ENCODE measurements at places on chromosomes 7 and 10. TPM values are rescaled to one million over a fixed set of nuclear protein-coding genes. Genes with fewer than 3 reads are reported as not detected.

GRCh38 chr10:28668363-28669226 is 8.7 kb upstream of the BAMBI start:
- H3K4me3 ChIP-seq, result peak overlapping the region; percentile 82
- peak; percentile 42 for DNase-seq
- H3K36me3 ChIP-seq, result no peaks in the 10 kb centered on the region

GRCh38 chr10:114876602-114877300 is 55.2 kb downstream of the FHIP2A start:
- H3K36me3 ChIP-seq, result no peaks in the 10 kb centered on the region
- peak overlapping the region; percentile 80 for H3K27ac ChIP-seq
- H3K4me3 ChIP-seq, result no peak overlapping the region
- H3K27me3 ChIP-seq, result no peaks in the 10 kb centered on the region
- peaks cover 33% of the 10 kb centered on the region for H3K4me1 ChIP-seq

DNA sequence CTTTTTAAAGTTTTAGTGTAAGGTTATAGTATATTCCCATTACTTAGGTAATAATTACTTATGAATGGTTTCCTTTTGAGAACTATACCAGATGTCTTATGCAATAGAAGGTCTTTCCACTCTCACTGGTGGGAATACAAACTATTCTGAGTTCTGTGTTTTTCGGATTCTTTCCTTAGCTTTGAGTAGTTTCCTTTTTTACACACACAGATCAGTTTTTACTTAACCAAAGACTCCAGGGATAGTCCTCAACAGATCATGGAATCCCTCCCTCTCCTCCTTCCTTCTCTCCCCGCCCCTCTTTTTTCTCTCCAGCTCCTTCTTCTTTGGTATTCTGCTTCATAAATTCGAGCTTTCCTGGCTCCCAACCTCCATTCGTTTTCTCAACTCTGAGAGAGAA is 13.3 kb downstream of the COPG2 start:
- no peak overlapping the region for H3K4me3 ChIP-seq
- DNase-seq, result no peak
- H3K4me1 ChIP-seq, result no peaks in the 10 kb centered on the region
- no peak overlapping the region for H3K27ac ChIP-seq
- no peaks in the 10 kb centered on the region for H3K27me3 ChIP-seq

DNA sequence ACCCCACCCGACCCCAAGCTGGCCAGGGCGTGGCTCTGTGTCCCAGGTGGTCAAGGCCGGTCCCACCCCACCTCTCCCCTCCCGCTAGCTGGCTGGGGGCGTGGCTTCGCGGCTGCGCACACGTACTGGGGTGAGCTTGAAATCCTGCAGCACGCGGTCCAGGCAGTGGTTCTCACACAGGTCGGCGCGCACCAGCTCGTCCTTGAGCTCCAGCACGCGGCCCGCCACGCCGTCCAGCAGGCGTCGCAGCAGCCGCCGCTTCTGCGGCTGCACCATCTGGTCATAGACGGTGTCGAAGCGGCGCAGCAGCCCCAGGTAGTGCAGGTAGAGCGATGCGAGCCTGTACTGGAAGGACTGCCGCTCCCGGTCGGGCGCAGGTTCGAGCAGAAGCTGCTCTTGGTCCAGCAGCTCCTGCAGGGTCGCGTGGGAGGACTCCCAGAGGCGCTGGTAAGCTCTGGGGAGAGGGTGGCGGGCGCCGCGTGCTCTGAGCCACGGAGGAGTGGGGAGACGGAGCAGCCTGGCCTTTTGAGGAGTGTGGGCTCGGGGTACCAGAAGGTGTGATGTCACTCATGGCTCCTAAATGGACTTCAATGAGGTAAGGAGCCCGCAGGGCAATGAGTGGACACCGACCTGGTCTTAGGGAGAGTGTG is 5.8 kb downstream of the H2BK1 start:
- H3K36me3 ChIP-seq, result no peaks in the 10 kb centered on the region
- peaks cover 13% of the 10 kb centered on the region for H3K27me3 ChIP-seq
- DNase-seq, result no peak
- H3K4me1 ChIP-seq, result no peaks in the 10 kb centered on the region

DNA sequence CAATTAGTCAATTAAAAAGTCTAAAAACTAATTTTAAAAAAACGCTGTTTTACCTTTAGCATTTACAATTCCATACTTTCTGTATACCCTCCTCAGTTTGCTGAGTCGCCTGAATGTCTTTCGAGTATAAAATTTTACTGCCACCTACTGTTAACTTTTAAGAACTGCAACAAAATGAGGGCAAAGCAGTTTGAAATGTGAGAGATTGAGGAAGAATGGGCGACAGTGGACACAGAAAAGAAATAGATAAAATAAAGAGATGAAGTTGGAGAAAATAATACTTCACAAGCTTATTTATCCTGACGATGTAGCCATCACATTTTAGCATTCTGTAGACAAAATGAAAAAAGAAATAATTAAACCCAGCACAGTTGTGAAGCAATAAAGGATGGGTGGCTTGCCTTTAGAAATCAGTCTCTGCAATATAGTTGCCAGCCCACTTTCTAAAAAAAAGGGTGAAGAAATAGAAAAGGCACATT is 110.8 kb upstream of the PTN start:
- no peak overlapping the region for H3K4me3 ChIP-seq
- H3K27ac ChIP-seq, result no peak overlapping the region
- no peak for DNase-seq
- no peaks in the 10 kb centered on the region for H3K27me3 ChIP-seq
- H3K36me3 ChIP-seq, result no peaks in the 10 kb centered on the region

DNA sequence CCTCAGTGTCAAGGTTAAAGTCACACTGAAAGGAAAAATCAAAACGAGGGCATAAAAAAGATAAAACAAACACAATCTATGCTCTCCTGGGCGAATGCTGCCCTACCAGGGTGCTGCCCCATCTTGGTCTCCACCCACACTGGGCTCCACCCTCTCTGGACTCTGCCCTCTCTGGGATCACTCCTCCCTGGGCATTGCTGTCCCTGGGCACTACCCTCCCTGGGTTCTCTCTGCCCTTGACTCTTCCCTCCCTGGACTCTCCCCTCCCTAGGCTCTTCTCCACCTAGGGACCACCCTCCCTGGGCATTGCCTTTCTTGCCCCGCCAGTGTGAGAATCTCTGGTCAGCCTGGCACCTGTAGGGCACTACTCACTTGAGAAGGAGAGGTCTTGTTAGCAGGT is 8.6 kb downstream of the GDF2 start:
- no peak for DNase-seq
- H3K36me3 ChIP-seq, result no peaks in the 10 kb centered on the region

GRCh38 chr7:4164556-4164955 is 517.5 kb upstream of the FOXK1 start:
- no peaks in the 10 kb centered on the region for H3K27me3 ChIP-seq
- DNase-seq, result no peak
- no peak overlapping the region for H3K4me3 ChIP-seq
- H3K36me3 ChIP-seq, result peaks cover 3% of the 10 kb centered on the region
- no peak overlapping the region for H3K27ac ChIP-seq
- peaks cover 21% of the 10 kb centered on the region for H3K4me1 ChIP-seq

GRCh38 chr7:135942614-135943013 is 34.5 kb downstream of the MTPN start:
- peaks cover 13% of the 10 kb centered on the region for H3K4me1 ChIP-seq
- H3K36me3 ChIP-seq, result peaks cover 3% of the 10 kb centered on the region
- H3K27me3 ChIP-seq, result no peaks in the 10 kb centered on the region
- no peak overlapping the region for H3K27ac ChIP-seq

DNA sequence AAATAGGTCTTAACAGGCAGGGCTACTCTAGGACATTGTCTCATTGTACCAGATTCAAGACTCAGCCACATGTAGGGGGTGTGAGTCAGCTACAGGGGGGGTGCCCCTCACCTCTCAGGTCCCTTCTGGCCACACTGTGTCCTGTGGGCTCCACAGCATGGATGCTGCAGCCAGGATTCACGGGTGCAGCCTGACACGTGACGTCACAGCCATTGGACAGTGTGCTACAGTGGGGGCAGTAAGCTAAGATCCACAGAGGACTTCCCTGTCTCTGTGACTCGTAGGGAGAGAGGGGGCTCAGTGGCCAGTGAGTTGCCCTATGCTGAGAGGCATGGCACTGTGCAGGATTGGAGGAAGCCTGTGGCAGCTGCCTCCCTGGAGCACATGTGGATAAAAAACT is 77.9 kb downstream of the TMEM178B start:
- H3K27ac ChIP-seq, result no peak overlapping the region
- DNase-seq, result no peak
- H3K4me3 ChIP-seq, result no peak overlapping the region

GRCh38 chr10:29512425-29512974 is 122.3 kb downstream of the SVIL start:
- peak overlapping the region; percentile 53 for H3K27ac ChIP-seq
- H3K4me3 ChIP-seq, result no peak overlapping the region

DNA sequence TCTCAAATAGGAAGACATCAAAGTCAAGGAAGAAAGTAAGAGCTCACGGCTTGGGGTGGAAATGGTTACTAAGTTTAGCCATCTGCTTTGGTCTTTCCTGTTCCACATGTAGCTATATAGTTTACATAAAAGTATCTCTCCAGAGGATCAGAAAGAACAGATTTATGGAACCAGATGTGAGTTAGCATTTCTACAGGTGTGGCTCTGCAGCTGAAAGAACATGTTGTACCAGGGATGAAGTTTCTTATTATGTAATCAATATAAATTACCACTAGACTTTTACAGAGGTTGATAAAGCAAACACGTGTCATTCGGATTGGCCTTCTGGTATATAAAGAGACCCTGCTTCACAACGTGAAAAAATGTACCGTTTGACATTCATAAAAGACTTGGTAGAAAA is 19.9 kb downstream of the CALD1 start:
- no peak for DNase-seq
- no peaks in the 10 kb centered on the region for H3K36me3 ChIP-seq
- H3K4me1 ChIP-seq, result peaks cover 3% of the 10 kb centered on the region
- H3K27ac ChIP-seq, result no peak overlapping the region
- H3K4me3 ChIP-seq, result no peak overlapping the region

- peak; percentile 1 for DNase-seq
- H3K27ac ChIP-seq, result peak overlapping the region; percentile 19
- H3K4me3 ChIP-seq, result no peak overlapping the region
- no peaks in the 10 kb centered on the region for H3K27me3 ChIP-seq
Measured at GRCh38 chr7:122803323-122803722, 82.9 kb downstream of the CADPS2 start.

DNA sequence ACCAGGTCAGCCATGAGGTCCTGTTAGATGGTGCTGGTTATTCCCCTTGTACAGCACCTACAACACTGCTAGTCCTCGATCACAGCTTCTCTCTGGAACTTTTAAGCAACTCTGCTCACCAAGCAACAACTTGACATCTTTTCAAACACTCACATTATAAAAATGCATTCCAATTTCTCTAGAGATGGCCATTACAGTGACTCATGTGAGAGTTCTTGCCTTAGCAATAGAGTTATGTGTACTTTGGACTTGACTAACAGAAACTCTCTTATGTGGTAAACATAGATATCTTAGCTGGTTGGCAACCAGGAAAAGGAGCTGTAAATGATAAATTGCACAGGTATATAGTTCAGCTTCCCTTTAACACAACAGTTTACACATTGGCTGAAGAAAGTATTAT is 122.2 kb downstream of the PDE1C start:
- peaks cover 10% of the 10 kb centered on the region for H3K36me3 ChIP-seq
- H3K4me1 ChIP-seq, result no peaks in the 10 kb centered on the region
- H3K4me3 ChIP-seq, result no peak overlapping the region
- H3K27ac ChIP-seq, result no peak overlapping the region
- no peaks in the 10 kb centered on the region for H3K27me3 ChIP-seq

- no peak overlapping the region for H3K27ac ChIP-seq
- peaks cover 23% of the 10 kb centered on the region for H3K4me1 ChIP-seq
- H3K36me3 ChIP-seq, result peaks cover 11% of the 10 kb centered on the region
- H3K4me3 ChIP-seq, result peak overlapping the region; percentile 87
- H3K27me3 ChIP-seq, result peaks cover 23% of the 10 kb centered on the region
- DNase-seq, result no peak
Measured at GRCh38 chr10:59706851-59707797, 2.5 kb downstream of the SLC16A9 start.

GRCh38 chr10:63166742-63167258 is 33.7 kb downstream of the NRBF2 start:
- H3K27me3 ChIP-seq, result no peaks in the 10 kb centered on the region
- DNase-seq, result peak; percentile 20
- no peak overlapping the region for H3K27ac ChIP-seq
- H3K4me1 ChIP-seq, result peaks cover 12% of the 10 kb centered on the region

DNA sequence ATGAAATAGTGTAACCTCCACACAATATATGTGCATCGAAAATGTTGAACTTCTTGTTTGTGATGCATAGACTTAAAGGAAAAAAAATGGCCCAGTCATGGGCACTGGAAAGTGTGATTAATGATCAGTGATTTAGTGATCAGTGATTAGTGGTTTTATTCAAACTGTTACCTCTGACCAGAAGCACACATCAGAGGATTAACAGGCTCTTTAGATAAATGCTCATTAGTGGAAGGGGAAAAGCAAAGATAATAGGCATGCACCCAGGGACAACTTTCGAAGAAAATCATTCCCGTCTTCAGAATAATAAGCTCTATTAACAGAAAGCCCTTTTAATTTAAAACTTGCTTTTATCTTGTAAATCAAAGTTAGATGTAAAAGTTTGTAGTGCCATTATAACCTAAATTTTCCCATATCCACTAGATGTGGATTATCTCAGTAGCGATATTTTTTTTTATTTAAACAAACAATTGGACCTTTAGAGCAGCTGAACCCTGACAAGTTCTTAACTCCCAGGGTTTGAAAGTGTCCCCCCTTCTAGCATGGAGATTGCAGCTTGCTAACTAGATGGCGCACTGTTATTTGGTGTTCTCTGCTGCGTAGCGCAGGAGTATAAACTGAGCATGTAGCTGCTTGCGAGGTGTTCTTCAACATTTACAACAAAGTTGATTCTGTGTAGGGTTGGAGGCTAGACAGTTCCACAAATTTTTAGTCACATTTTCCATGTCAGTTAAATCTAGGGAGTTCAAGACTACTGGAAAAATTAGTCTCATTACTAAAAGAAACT is at the start of gene CREB5:
CREB5 (plus strand) TSS at position 643 of the 787 bp plus-strand sequence. CDS start 397 bp downstream, outside the sequence.
- H3K27ac ChIP-seq, result no peak within 1 kb of the TSS
- H3K4me1 ChIP-seq, result peaks cover 33% of the 10 kb centered on the region
- H3K36me3 ChIP-seq, result no peaks in the 10 kb centered on the region
- no peak for DNase-seq
- peaks cover 59% of the 10 kb centered on the region for H3K27me3 ChIP-seq

DNA sequence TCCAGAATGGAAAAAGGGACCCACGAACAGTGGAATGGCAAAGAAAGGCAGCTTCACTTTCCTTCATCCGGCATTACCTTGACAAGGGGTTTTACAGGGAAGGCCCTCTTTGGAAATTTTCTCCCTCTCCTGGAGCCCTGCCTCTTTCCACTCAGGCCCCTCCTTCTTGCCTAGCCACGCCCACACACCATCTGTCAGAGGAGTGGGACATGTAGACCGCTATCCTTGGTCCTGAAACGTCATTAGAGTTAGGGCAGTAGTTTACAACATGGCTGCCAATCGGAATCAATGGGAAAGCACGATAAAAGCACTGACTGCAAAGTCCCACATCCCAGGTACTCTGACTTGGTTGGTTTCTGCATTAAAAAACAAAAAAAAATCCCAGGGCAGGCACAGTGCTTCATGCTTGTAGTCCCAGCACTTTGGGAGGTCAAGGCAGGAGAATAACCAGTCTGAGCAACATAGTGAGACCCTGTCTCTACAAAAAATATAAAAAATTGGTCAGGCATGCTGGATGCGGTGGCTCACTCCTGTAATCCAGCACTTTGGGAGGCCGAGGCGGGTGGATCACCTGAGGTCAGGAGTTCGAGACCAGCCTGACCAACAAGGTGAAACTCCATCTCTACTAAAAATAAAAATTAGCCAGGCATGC is 96.4 kb downstream of the MARCHF5 start:
- peaks cover 5% of the 10 kb centered on the region for H3K4me1 ChIP-seq
- no peaks in the 10 kb centered on the region for H3K36me3 ChIP-seq
- H3K27me3 ChIP-seq, result peaks cover 3% of the 10 kb centered on the region
- H3K27ac ChIP-seq, result no peak overlapping the region
- peak; percentile 67 for DNase-seq
- no peak overlapping the region for H3K4me3 ChIP-seq

MCM10 gene
- 76.3 TPM for total RNA-seq

ATG9B gene
- total RNA-seq, result 8.0 TPM

MACC1 gene
- 0.12 TPM for total RNA-seq

ZNF488 gene
- 3.2 TPM for total RNA-seq

HMX2 gene
- not detected for total RNA-seq

UPP1 gene
- total RNA-seq, result 23.1 TPM
